ENCODE measurements at places on chromosomes 3 and 15.

GRCh38 chr3:196210673-196211556, at the start of gene ZDHHC19:
Gene ZDHHC19 (minus strand): TSS chr3:196211400. CDS start chr3:196211315, 85 bp downstream.
- no peak for DNase-seq

DNA sequence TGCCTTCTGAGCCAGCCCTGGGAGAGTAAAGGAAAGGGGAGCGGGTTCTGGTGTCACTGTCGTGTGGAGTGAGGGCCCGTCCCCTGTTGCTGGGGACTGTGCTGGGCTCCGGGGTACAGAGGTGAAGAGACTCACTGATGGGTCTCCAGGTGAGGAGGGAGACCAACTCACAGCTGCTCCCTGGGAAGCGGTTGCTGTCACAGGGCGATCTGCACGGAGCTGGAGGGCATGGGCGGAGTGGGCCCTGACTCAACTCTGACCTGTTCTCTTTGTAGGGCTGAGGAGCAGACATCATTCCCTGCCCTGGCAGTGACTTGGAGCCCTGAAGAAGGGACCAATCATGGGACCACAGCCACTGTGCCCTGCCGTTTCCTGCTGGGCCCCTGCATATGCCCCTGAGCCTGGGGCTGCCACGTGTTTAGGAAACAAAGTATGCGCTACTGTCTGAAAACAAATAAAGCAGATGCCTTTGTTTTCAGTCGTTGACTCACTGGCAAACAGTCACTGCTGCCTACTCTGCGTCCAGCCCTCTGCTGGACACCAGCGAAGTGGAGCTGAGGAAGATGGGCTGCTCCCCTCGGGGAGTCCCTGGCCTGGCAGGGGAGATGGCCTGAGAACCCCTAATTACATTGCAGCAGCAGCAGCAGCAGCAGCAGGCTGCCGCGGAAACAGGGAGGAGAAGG, 22.9 kb upstream of the PLXNA1 start:
- DNase-seq, result no peak

DNA sequence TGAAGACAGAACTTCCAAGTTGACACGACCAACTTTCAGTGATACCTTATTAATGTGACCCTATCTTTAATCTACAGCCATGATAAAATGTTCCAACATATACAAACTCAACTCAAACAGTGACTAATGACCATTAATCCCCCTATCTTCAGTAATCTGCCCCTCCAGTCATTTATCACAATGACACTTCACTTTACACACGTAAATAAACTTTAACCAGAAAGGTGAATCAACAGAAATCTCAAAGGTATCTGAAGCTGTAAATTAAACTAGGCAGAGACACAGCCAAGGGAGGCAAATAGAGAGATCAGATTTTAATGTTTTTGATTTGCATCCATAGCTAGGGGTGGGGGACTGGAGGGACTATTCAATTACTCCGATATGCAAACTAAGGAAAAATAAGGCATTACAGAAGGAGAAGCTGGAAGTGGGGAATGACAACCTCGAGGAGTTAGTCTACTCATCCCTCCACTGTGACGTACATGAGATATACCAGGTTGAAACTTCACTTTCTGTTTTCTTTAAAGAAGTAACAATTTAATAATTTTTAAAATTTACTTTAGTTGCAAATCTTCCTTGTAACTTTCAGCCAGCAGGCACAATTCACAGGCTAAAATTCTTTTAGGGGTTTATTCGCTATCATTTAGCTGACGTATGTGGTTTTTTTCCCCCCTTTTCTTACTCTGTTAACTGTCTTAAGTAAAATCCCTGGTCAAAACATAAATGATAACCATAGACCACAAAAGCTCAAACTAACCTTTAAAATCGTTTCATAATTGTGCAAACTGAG, 751.0 kb downstream of the ROBO1 start:
- DNase-seq, result no peak

- no peak for DNase-seq
Observed at GRCh38 chr3:179149406-179149867, 1.3 kb downstream of the PIK3CA start.

GRCh38 chr3:54519493-54519892, 397.1 kb downstream of the CACNA2D3 start:
- no peak for DNase-seq

DNA sequence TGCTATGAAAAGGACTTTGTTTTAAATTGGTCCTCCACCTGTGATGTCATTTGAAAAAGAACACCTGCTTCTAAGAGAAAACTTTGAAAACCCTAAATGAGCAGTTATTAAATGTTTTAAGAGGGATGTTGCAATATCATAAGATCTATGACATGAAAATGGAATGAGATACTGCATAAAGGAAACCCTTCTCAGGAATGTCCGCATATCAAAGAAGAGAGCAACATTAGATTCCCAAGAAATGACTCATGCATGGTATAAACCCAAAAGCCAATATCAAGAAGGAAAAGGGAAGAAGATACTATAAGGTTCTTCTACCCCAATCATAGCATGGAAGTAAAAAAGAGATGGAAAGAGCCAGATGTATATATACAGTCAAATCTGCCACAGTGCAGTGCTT, 627.5 kb upstream of the LMCD1 start:
- no peak for DNase-seq

DNA sequence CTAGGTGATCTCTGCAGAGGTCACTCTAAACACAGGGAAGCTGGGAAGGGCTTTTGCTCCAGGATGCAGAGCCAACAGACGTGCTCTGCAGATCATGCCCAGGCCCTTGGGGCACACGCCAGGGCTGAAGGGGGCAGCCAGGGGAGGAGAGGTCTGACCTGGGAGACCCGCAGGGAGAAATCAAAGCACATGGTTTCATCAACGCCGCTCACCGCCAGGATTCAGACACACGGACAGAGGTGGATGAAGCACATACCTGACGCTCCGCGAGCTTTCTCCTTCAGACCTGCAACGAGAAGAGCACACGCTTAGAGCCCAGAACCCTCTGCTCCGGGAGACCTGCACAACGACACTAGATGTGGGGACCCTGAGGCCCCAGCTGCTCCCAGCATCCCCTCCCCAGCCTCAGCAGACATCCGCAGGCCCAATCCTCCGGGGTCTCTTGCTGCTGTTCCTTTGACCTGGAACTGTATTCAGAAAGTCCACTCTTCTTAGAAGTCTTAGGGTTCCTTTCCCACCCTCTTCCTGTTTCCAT, 90.7 kb upstream of the IQSEC1 start:
- DNase-seq, result no peak

- no peak for DNase-seq
Observed at GRCh38 chr3:155352900-155353490, 59.5 kb upstream of the STRIT1 start.

- DNase-seq, result no peak
Observed at GRCh38 chr15:60568914-60569391, 90.0 kb upstream of the ICE2 start.

- DNase-seq, result no peak
Observed at GRCh38 chr3:132161608-132162007, 126.8 kb upstream of the CPNE4 start.

- no peak for DNase-seq
Observed at GRCh38 chr15:72585476-72586058, 68.9 kb upstream of the GOLGA6B start.

DNA sequence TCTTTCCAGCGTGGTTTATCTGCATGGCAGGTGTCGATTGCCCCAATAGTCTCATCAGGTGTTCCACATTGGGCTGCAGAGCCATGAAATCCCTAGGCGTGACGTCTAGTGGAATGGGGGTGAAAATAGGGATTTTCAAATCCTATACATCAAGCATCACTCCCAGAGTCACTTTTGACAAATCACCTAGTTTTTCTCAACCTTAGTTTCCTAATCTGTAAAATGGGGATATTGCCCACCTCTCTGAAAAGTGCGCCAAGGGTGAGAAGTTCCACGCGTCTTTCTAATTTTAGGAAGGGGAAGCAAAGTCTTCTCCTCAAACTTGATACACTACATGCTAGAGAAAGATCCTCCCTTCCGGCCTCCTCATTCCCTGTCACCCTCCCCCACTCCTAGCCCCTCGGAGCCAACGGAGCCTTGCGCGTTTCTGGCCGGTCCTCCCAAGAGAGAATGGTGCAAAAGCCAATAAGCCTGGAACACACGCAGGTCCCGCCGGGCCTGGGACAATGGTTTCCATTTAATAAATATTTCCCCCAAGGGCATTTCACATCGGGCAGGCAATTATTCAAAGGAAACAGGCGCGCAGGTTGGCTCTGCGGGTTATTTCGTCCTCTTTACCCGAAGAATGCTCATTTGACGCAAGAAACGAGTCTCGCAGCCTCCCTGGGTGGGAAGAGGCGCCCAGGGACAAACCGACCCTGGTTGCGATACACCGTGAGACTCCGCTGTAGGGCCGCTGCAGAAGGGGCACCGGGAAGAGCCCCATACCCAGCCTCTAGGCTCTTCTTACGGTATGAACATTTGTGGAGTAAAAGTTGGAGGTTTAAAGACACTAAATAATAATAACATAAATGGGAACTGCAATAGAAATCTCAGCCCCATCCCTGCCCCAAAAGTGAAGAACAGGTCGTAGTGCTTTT, 1.2 kb upstream of the SOX14 start:
- DNase-seq, result no peak

- DNase-seq, result no peak
Observed at GRCh38 chr3:108862865-108863798, 40.5 kb downstream of the TRAT1 start.

- DNase-seq, result no peak
Observed at GRCh38 chr3:186466391-186466974, 77.7 kb downstream of the CRYGS start.

- no peak for DNase-seq
Observed at GRCh38 chr3:37338500-37338899, 164.1 kb upstream of the LRRFIP2 start.

DNA sequence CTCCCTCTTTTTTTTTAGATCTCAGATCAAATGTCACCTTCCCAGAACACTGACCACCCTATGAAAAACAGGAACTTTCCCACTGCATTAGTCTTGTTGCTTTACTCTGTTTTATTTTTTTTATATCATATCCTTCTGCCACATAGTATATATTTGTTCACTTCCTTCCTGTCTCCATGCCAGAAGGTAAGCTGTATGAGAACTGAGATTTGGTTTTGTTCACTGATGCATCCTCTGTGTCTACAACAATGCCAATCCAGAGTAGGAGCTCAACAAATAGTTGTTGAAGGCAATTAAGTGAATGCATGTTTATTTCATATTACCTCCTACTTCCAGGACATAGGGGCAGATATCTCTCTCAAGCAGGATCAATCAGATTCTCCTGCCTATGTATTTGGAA, 114.4 kb downstream of the TPRG1 start:
- no peak for DNase-seq

DNA sequence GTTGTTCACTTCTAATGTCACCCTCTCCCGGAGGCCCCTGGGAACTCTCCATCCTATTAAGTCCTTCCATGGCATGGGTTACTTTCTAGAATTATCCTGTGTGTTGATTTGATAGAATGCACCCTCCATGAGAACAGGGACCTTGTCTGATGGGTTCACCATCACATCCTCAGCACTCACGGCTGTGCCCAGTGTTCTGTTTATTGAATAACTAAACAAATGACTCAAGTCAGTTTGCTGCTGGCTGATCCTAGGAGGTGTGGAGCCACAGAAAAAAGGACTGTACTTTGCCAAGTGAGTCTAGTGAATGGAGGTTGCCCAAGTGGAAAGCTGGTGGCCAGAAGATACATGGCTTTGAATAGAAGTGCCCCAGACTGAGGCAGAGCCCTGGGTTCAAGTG, 48.5 kb upstream of the RAB6B start:
- DNase-seq, result no peak

GRCh38 chr15:62269504-62269903, 104.4 kb upstream of the C2CD4B start:
- DNase-seq, result no peak

- DNase-seq, result no peak
Observed at GRCh38 chr15:78982736-78983135, 37.9 kb upstream of the CTSH start.

GRCh38 chr15:74264081-74264501, 28.0 kb downstream of the CCDC33 start:
- DNase-seq, result no peak

DNA sequence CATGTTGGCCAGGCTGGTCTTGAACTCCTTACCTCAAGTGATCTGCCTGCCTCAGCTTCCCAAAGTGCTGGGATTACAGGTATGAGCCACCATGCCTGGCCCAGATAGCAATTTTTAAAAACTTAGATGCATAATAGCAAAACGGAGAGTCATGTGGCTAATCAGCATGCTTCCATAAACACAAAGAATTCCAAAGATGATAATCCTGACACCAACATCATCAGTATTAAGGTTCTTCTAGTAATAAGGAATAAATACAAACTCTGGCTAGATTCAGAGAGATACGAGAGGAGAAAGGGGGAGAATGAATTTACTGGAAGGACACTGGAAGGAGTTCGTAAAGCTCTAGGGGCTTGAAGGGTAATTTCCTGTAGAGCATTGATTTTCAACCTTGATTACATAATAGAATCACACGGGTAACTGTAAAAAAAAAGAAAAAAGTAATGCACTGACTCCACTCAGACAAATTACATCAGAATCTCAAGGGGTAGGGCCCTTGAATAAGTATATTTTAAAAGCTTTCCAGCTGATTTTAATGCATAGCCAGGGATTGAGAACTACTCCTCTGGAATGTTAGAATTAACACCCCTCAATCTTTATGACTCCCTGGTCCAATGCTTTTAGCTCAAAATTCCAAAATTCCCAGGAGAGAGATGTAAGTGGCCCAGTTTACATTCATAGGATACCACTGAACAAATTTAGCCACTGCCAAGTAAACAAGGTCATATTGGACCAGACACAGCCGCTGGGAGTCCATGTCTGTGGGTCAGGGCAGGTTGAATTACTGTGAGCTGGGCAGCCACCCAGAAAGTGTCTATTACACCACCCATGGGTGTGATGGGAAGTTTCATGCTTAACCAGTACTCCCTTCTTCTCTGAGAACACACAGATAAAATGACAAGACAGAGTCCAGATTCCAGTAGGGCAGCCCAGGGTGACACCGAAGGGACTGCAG, 243.9 kb downstream of the TBL1XR1 start:
- DNase-seq, result no peak

Measured in activated effector memory CD4-positive, alpha-beta T cell treated with Interleukin-2 at 50 U/mL for 16 hours (primary cell).